Left hindlimb (tissue), 1 donor: ENCODE measurements at places on chromosomes 5 and 9.

GRCh38 chr9:28270156-28270555, 696.9 kb upstream of the C9orf72 start:
- no peak for DNase-seq

DNA sequence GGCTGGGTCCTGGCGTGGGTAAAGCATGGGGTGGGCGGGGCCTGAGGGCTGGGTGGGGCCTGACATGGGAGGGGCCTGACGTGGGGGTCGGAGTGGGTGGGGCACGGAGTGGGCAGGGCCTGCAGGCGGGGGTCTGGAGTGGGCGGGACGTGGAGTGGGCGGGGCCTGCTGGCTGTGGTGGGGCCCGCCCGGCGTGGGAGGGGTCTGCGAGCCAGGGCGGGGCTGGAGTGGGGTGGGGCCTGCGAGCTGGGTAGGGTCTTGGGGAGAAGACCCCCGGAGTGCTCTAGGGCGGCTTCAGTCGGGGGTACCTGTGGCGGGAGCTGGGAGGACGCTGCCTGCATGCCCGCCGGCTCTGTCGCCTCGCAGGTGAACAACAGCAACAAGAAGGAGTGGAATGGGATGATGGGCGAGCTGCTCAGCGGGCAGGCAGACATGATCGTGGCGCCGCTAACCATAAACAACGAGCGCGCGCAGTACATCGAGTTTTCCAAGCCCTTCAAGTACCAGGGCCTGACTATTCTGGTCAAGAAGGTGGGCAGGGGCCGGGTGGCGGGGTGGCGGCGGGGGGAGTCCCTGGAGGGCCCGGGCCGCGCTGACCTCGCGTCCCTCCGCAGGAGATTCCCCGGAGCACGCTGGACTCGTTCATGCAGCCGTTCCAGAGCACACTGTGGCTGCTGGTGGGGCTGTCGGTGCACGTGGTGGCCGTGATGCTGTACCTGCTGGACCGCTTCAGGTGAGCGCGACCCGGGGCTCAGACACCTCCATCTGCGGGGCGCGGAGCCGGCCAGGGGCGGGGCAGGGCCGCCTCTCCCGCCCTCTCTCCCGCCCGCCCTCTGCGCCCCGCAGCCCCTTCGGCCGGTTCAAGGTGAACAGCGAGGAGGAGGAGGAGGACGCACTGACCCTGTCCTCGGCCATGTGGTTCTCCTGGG, 8.0 kb downstream of the LRRC26 start:
- DNase-seq: no peak

- DNase-seq: peak; percentile 37
Observed at GRCh38 chr5:77210091-77210963, at the start of gene PDE8B. Gene PDE8B (plus strand): TSS chr5:77210680. CDS start chr5:77210926, 246 bp downstream.

GRCh38 chr5:3034881-3035280, 283.4 kb upstream of the IRX2 start:
- DNase-seq: no peak

GRCh38 chr5:151633892-151634291, 42.8 kb upstream of the FAT2 start:
- DNase-seq: no peak

DNA sequence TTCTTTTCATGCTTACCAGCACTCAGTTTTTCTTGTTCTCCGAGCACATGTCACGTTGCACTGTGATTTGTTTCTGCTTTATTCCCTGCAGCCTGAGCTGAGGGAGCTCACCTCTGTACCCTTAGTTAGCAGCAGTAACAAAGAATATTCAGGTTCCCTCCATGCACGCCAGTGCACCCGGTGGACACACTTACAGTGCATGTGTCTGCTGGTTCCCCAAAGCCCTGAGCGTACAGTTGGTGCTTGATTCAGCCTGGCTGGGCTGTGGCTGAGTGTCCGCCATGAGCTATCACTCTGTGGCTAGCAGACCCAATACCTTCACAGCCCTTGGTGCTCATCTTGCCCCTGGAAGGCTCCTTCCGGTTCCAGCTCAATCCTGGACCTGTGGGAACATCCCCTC, 93.5 kb downstream of the MVB12B start:
- no peak for DNase-seq

- no peak for DNase-seq
Observed at GRCh38 chr5:138697720-138698360, 55.4 kb upstream of the CTNNA1 start.

DNA sequence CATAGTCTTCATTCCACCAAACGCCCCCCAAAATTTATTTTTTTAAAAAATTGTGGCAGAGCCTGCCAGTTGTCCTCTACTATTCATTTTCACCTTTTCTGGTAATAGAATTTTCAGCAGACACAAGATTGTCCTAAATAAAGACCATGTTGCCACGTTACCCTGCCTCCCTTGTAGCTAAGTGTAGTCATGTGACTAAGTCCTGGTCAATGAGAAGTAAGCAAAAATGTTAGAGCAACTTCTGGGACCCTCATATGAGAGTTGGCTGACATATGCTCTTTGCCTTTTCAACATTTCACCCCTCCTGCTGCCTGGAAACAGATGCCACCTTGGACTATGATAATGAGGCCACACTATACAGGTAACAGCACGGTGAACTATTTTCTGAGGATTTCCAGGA, 203.1 kb downstream of the PIK3R1 start:
- no peak for DNase-seq

DNA sequence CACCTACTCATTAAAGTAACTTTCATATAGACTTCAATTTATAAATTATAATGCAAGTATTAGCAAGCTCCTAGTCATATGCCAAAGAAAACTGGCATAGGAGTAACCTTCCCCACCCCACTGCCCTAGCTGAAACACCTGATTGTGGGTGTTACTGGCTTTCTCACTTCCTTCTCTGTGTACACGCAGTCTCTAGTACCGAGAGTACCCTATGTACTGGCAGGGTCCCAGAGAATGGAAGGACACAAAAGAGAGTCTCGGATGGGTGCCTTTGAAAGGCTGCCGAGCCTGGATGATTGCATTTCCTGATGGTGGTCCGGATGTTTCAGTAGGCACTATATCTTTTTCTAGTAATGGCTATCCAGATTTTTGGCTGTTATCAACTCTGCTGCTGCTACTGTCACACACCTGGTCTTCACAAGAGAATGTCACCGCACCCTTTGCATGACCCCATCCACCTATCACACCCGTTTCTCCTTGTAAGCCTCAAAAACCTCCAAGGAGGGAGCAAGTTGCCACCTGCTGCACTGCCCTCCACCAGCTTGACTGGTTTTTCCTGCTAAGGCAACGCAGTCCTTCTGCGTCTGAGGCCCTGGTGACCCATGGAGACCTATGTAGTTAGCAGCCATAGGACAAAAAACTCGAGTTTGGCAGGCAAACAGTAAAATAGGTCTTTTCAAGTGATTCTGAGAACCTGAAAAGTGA, 53.8 kb upstream of the CLINT1 start:
- no peak for DNase-seq

DNA sequence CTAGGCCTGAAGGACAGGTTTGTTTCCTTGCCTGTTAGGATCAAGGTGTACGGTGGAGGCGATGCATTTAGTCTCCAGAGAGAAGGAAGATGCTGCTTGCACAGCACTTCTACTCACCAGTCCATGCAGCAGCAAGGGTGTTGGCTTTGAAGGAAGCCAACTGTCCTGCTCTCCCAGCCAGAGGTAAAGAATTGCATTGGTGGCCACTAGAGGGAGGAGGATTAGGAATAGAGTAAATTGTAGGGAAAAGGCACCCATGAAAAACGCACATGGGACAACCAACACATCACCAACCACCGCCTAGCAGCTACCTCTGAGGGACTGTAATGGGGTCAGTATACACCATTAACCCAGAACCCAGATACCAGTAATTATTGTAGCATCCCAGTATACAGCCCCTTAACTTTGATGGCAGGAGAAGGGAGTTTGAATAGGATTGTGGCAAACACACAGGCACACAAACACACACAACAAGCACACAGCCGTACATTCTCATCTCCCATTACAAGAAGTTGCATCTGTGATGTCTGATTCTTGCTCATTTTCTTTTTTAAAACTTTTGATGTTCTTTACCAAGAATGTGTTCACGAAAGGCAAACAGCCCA, 267.7 kb downstream of the ADAMTS6 start:
- DNase-seq: no peak

DNA sequence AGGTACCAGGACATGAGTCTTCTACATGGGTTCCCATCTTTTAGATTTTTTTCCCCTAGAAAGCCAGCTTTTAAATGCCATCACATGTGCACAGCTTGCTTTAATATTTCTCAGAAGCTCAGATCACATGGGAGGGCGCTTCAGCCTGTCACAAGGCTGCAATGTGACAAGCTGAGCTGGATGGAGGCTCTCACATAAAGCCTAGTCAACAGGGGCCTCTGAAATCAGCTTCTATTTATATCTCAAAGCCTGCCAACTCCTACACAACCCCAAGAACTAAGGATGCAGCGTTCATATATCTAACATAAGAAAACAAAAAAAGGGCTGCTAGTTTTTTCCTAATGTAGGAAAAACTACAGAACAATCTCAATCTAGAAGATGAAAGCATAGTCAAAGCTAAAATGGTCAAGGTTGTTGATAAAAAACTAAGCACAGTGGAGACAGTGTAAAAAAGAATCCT, 2.3 kb downstream of the ZFAND5 start:
- DNase-seq: peak; percentile 55

DNA sequence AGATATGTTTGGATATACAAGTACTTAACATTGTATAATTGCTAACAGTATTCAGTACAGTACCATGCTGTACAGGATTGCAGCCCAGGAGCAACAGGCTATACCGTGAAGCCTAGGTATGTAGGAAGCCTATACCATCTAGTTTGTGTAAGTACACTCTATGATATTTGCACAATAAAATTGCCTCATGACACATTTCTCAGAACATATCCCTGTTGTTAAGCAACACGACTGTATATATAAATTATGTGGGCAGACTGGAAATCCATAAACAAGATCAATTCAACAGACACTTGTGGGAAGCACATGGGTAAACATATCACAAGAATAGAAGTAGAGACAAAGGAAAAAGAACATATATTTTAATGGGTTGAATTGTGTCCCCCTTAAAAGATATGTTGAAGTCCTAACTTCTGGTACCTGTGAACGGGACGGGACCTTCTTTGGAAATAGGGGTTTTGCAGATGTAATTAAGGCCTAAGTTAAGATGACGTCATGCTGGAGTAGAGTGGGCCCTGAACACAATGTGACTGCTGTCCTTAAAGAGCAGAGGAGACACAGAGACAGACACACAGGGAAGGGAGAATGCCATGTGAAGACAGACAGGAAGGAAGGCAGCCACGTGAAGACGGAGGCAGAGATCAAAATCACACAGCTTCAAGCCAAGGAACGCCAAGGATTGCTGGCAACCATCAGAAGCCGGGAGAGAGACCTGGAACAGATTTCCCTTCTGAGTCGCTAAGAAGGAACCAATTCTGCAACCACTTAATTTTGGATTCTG, 76.3 kb downstream of the SCAI start:
- peak; percentile 34 for DNase-seq

GRCh38 chr9:95449016-95449415, 67.8 kb downstream of the PTCH1 start:
- no peak for DNase-seq

GRCh38 chr5:140631831-140632365, 1.1 kb downstream of the CD14 start:
- DNase-seq: no peak

GRCh38 chr5:33995865-33996264, 11.4 kb upstream of the SLC45A2 start:
- no peak for DNase-seq

GRCh38 chr9:137189297-137190295, 1.1 kb downstream of the SSNA1 start:
- DNase-seq: no peak

DNA sequence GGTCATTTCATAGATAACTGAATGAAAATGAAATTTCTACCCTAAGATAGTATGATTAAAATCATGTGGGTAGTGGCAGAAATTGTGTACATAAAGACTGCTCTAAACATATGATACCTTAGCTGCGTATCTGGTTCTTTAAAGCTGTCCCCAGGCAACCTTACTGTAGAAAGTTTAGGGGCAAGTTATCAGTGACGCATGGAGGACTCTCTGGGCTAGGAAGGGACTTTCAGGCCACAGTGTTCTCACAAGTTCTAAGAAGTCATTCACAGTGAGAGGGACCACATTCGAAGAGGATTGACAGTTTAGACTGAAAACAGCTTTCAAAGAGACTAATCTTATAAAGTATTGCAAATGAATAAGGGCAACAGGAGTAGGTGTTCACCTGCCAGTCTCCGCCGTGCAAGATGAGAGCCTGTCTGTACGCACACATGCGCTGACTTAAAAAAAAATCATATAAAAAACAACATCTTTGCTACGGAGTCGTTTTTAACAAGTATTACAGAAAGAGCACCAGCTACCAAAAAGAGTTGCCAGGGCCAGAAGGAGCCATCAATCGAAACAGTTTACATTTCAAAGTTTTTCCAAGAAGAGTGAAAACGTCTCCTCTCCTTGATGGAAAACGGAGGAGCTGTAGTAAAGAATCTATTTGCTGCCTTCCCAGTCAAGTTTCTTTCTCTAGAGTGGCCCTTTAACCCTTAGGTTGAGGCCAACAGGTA, 146.3 kb downstream of the CETN3 start:
- no peak for DNase-seq

GRCh38 chr5:138725153-138725817, 27.9 kb upstream of the CTNNA1 start:
- peak; percentile 42 for DNase-seq

- DNase-seq: peak; percentile 32
Observed at GRCh38 chr9:76873056-76873792, 32.7 kb downstream of the PRUNE2 start.

DNA sequence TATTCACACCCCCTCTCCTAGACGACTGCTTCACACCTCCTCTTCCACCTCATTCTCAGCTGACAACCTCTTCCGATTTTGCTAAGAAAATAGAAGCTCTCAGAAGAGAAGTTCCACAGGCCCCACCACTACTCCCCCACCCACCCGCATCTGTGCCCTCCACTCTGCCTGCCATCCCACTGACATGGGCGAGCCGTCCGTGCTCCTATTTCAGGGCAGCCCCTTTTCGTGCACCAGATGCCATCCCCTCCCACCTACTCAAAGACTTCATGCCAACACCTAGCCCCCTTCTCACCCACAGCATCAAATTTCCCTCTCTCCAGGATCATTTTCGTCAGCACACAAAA, 34.6 kb upstream of the JADE2 start:
- DNase-seq: no peak
